ENCODE measurements at places on chromosomes 4 and X.

DNA sequence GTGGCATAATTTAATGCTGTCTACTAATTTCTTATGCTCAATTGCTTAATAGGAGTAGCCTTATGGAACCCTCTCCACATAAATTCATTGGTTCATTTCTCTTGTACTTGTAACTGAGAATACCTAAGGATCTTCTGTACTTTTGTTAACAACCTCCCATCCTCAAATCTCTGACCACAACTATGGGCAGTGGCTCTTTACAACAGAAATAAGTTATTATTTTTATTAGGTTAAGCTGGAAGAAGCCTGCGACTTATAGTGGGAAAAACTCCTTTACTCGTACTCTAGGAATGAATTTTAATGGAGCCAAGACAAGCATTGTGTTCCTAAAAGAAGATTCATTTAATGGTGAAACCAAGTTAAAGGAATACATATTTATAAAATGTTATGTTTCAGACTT, 337.1 kb upstream of the CTSO start:
- DNase-seq, result no peak

- no peak for DNase-seq
Observed at GRCh38 chrX:139086246-139086645, 374.7 kb upstream of the FGF13 start.

DNA sequence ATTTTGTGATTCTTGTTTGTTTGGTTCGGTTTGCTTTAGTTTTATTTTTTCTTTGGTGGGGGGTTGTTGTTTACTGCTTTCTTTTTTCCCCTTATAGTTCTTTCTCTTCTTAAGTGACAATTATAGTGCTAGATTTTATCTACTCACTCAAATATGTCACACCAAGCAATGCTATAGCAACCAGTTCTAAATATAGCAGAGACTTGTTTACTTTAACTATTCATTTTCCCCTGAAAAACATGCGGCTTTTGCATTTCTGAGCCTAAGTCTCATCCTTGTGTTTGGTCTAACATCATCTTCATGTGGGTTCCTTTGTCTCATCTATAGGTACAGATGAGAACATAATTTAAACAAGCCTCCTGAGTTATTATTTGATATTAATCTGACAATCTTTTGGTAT, 676.6 kb downstream of the FAT4 start:
- DNase-seq, result no peak

DNA sequence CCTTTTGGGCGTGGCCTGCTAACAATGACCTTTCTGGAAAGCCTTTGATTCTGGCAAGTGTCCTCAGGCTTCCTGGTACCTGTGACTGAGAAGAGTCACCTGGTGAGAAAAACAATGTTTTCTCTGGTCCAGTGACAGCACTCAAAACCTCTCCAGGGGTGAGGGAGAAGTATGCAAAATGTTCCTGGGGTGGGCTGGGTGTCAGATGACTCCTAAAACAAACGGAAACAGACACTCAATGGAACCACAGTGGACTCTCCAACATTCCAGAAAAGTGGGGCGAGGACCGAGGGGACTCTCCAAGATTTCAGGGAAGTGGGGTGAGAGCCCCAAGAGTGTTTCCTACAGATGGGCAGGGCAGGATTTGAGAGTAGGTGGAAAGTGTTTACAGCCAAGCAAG, 69.5 kb downstream of the ANAPC4 start:
- DNase-seq, result no peak

DNA sequence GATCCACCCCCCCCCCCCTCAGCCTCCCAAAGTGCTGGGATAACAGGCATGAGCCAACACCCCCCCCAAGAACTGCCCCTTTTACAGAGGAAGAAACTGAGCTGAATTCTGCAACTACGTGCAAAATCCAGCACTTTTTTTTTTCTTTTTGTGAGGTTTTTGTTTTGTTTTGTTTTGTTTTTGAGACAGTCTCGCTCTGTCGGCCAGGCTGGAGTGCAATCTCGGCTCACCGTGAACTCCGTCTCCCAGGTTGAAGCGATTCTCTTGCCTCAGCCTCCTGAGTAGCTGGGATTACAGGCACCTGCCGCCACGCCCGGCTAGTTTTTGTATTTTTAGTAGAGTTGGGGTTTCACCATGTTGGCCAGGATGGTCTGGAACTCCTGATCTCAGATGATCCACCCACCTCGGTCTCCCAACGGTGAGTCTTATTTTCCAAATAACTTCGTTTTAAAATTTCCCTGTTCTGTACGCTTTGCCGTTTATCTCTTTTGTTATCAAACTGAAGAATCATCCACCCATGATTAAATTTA, 4.9 kb downstream of the CRLF2 start:
- no peak for DNase-seq

- DNase-seq, result no peak
Observed at GRCh38 chr4:151025759-151026158, 10.7 kb upstream of the LRBA start.

All from stimulated activated CD4-positive, alpha-beta T cell treated with anti-CD3 and anti-CD28 coated beads, Interleukin-1b, Interleukin-23, amount 100 ng/mL, for 1 hour (primary cell).